ENCODE measurements at places on chromosomes 7 and 10.

- ATAC-seq: no peak
Measured at GRCh38 chr7:102916426-102916825, 3.6 kb downstream of the LRRC17 start.

DNA sequence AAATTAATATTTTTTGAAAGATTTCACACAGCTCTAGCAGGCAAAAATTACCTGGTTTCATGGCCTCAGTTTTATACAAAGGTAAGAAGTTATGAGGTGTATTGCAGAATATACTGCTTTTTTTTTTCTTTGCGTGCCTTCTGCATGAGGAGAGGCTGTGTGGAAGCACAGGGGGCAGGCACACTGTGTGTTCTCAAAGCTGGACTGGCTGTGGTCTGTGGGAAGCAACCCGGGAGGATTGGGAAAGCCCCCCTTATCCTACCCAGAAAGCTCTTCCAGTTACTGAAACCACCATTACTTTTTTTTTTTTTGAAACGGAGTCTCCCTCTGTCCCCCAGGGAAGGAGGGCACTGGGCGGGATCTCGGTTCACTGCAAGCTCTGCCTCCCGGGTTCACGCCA, 25.0 kb downstream of the ADARB2 start:
- ATAC-seq: no peak

GRCh38 chr7:137919987-137920386, 73.2 kb upstream of the DGKI start:
- ATAC-seq: no peak

GRCh38 chr10:33215154-33215553, 119.3 kb downstream of the NRP1 start:
- ATAC-seq: no peak

- no peak for ATAC-seq
Measured at GRCh38 chr7:137453356-137453755, 109.8 kb upstream of the PTN start.
